Parietal lobe (tissue), 2 donors: ENCODE measurements at places on chromosomes 5 and 9. TPM values are rescaled to one million over a fixed set of nuclear protein-coding genes. Genes with fewer than 3 reads are reported as not detected.

Gene SLC46A2
- total RNA-seq: not detected

Gene NOTCH1
- 57.6 TPM for total RNA-seq

Gene SLC36A3
- not detected for total RNA-seq

Gene RGS7BP
- total RNA-seq: 26.0 TPM

Gene PSAT1
- total RNA-seq: 27.5 TPM

Gene GHR
- total RNA-seq: 2.2 TPM

Gene ANKRD55
- 0.63 TPM for total RNA-seq

Gene ZNF354B
- total RNA-seq: 39.8 TPM

Gene TBC1D2
- 5.9 TPM for total RNA-seq

Gene KIAA1958
- total RNA-seq: 31.6 TPM

Gene EIF4EBP3
- total RNA-seq: not detected

Gene PLCXD3
- 9.1 TPM for total RNA-seq

Gene SHOC1
- not detected for total RNA-seq

Gene C5orf52
- not detected for total RNA-seq

Gene SPINK13
- total RNA-seq: not detected

Gene PCDHB4
- total RNA-seq: 11.0 TPM

Gene CBY3
- not detected for total RNA-seq
